ENCODE measurements at places on chromosomes 6 and 20.

DNA sequence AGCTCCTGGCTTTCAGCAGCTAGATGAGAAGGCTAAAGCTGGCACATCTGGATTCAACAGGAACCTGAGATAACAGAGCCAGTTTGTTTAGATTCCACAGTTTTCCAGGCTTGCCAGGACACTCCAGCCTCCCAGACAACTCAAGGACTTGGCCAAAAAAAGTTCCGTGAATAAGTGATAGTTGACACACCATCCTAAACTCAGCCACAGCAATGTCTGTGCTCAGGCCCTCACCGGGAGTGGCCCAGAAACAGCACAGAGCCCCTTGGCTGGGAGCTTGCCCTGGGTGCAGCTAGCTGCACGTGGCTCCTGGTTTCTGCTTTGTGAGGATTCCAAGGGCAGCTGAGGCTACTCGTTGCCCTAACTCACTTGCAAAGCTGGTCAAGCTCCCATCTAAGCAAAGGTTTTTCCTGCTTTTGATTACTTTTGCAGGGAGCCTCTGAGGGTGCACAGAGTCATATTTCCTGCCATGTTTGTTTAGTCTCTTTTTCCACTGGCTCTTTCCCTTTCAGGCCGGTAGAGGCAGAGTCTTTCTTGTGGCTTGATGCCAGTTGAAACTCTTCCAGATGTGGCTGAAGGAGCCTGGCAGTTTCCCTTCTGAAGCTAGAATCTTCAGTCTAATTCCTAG lies 118.3 kb upstream of the ECI2 start:
- DNase-seq = no peak

DNA sequence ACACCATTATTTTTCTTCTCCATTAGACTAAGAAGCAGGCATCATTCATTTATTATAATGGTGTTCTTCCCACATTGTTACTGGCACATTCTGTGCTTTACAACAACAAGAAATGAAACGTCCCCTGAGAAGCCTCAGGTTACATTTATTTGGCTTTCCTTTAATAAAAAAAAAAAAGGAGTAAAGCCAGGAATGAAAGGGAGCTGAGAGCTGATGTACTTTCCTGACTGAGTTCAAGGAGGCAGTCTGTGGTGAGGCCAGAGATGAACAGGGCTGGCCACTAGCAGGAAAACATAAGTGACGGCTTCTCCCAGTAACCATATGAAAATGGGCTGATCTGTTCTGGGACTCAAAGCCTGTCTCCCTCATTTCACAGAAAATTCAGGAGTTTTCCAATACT lies 742.1 kb downstream of the MAFB start:
- DNase-seq = no peak

DNA sequence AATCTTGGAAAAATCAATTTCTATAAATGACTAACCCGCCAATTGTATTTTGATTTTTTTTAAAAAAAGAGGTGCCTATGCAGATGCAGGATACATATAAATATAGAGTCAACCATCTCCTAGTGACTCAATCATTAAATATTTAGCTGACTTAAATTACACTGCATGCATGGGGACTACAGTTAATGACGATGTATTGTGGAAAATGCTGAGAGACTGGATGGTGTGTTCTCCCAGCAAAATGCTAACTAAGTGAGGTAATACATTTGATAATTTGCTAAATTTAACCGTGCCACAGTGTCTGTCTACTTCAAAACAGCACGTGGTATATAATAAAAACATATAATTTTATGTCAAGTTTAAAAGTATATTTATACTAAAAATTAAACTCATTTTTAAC lies 341.6 kb downstream of the PRKN start:
- DNase-seq = no peak

DNA sequence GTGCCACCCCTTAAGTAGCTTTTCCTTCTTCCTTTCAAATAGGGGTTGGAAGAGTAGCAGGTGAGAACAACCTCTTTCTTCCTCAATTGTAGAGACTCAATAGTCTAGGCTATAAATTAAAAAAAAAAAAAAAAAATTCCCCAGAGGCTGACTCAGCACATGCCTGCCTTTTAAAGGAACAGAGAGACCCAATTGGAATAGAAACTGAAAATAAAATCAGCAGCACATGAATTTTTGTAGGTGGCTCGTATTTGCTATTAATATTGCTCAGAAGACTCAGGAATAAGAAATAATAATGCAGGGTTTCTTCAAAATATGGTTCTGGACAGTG lies 19.3 kb downstream of the TOP1 start:
- no peak for DNase-seq

GRCh38 chr20:59603176-59603575 lies 1.2 kb upstream of the PHACTR3 start:
- no peak for DNase-seq

GRCh38 chr20:1331801-1332453 lies 3.0 kb upstream of the SDCBP2 start:
- DNase-seq = no peak

DNA sequence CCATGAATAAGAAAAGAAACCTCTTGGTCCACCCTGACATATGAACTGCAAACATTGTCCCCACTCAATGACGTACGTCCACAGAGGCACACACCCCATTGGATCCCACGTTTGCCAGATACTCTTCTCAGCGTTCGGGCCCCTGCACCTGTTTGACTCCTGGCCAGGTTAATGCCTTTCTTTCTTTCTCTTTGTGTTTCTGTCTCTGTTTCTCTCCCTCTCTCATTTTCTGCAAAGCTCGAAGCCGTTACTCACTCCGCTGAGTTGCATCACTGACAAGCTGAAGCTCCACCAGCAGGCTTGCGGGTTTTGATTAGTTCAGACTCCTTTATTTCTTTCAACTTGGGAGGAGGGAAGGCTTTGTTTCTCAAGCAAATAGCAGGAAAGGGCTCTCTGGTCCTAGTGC lies 135.5 kb upstream of the SUPT3H start:
- no peak for DNase-seq

GRCh38 chr6:125339653-125340052 lies 37.9 kb upstream of the HDDC2 start:
- no peak for DNase-seq

GRCh38 chr6:118309337-118310093 lies 238.6 kb upstream of the PLN start:
- no peak for DNase-seq

- no peak for DNase-seq
Measured at GRCh38 chr6:165647041-165647440, 16.0 kb downstream of the PDE10A start.

DNA sequence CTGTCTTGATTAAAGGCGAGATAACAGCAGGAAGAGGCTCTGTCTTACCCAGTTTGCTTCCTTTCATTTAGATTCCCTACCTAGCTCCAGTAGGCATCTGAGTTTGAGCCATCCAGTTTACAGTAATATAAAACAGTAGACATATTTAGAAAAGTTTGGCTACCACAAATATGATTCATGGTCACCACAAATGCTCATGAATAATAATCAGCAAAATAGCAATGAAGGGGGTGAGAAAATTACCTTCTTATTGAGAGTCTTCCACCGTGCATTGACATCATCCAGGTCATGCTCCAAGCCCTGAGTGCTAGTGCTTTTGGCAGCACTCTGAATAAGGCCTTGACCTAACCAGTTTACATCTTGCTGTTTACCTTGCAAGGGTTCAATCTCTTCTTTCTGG lies 106.2 kb downstream of the DST start:
- DNase-seq = no peak

- no peak for DNase-seq
Measured at GRCh38 chr20:6920991-6921613, 153.6 kb downstream of the BMP2 start.

DNA sequence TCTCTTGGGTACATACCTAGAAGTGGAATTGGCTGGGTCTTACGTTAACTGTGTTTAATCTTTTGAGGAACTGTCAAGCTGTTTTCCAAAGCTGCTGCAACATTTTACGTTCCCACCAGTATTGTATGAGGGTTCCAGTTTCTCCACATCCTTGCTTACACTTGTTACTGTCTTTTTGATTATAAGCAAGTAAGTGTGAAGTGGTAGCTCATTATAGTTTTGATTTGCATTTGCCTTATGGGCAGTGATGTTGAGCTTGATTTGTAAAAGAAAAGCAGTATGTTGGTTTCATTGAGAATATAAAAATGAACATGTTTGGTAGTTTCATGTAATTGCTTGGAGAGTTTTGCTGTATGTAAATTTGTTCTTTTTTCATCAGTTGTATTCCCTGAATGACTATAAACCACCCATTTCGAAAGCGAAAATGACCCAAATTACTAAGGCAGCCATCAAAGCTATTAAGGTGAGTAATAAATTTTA lies 40.4 kb downstream of the SCAF8 start:
- DNase-seq = no peak

DNA sequence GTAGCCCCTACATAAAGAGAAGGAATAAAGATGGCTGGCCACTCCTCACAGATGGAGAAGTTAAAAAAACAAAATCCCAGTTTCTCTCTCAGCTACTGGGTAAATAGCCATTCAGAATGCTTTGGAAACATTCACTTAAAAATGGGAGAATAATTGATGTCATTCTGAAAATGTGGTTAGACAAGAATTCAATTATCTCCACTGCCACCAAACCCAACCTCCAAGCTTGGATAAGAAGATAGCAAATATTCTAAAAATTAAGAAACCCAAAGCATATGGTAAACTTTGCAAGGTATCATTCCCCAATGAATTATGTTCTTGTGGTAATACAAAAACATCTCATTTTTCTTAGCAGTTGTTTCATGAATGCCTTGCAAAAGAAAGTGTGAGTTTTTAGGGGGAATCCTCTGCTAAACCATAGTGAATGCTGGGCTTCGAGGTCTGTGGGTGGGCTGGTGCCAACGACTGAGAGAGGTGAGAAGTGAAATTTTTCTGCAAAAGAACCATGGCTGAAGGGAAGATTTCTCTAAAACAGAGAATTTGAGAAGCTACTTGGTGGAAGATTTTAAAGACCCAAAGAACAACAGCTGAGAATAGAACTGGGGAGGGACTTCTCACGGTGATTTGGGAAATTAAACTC lies 497.9 kb upstream of the JARID2 start:
- no peak for DNase-seq

DNA sequence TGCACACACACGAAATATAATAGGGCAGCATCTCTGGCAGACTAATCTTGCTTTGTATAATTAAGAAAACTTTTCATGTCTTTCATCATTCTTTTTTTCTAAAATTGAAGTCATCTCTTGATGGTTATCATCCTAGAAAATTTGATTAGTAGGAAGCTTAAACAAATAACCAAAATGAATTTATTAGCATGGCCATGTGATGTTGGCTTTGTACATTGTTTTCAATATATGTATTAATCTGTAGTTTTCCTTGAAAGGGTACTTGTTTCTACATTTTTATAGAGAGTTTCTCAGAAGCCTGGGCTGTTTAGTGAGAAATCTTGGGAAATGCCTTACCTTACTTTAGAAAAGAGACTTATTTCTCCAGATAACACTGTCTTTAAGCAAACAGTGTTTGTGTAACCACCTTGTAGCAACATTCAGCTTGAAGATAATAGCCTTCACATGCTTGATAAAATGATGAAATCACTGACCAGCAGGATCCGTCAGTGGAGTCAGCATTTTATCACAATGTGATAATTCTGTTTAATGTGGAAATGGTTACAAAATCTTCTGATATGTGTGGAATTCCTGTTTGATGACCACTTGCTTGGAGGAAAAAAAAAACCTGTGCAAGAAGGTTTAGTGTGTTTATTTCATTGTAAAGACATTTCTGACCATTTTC lies 147.8 kb downstream of the MACROD2 start:
- DNase-seq = no peak

GRCh38 chr6:31378721-31379103 lies 21.7 kb upstream of the HLA-B start:
- no peak for DNase-seq

DNA sequence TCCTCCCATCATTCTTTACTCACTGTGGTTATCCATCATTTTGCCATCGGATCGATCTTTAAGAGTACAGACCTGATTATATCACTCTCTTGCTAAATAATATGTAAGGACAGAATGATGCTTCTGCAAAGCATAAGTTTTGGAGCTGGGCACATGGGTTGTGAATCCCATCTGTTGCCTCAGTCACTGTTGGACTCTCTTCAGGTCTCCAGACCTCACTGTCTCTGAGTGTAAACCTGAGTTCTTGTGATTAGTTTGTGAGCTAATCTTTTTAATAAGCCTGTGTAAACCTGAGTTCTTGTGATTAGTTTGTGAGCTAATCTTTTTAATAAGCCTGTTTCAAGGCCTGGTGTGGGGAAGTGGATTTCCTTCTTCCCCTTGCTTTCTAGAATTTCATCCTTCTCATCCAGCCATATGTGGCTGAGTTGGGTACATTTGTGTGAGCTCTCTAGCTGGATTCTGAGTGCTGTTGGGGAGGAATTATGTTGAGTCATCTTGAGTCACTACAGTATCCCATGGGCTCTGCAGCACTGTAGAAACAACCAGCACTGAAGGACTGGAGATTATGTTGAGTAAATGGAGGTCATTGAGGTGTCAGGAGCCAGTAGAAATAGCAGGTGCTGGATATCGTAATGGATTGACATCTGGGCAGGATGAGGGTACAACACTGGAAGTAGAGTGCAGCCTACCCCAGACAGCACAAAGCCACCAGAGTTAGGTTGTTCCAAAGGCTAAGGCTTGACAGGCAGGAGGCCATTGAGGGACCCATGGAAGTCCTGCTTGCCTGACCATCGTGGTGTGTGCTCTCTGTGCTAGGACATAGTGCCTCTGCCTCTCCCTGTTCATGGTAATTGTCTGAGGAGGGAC lies 52.4 kb downstream of the SCAND1 start:
- no peak for DNase-seq

GRCh38 chr6:108988296-108988695 lies 106.3 kb downstream of the SESN1 start:
- no peak for DNase-seq
